ENCODE measurements at places on chromosomes 1 and 21.

DNA sequence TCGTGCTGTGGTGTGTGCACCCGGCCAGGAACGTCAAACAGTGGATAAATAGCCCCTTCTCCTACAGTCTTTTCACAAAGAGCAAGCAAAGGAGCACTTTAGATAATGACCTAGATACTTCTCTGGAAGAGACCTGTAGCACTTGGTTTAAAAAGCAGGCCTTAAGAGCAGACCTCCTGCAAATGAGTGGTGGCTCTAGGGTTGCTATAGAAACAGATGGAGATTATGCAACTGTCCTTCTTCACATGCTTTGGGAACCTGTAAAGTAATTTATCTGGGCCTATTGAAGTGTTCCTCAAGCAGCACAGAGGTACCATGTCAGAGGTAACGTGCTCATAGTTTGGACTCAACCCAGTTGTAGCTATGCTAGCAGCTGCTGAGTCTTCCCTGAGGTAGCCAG is 208.2 kb upstream of the KIAA0040 start:
- DNase-seq, result no peak

- no peak for DNase-seq
Observed at GRCh38 chr1:33393524-33393923, 37.4 kb downstream of the PHC2 start.

DNA sequence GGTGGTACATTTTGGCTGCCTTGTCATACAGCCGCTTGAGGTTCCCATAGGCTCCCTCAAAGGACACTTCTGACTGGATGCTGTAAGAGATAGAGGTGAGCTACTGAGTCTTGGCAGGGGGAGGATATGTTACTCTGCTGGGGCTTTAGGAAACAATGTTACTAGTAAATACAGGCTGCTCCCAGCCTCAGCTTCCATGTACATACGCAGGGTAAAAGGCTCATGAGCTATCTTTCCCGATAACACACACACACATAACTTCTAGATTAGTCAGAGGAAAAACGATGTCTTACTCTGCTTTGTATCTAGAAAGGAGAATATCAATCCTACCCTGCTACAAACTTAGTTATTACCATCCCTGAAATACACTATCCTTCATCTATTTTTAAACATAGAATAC is 14.3 kb downstream of the SMG5 start:
- DNase-seq, result no peak

DNA sequence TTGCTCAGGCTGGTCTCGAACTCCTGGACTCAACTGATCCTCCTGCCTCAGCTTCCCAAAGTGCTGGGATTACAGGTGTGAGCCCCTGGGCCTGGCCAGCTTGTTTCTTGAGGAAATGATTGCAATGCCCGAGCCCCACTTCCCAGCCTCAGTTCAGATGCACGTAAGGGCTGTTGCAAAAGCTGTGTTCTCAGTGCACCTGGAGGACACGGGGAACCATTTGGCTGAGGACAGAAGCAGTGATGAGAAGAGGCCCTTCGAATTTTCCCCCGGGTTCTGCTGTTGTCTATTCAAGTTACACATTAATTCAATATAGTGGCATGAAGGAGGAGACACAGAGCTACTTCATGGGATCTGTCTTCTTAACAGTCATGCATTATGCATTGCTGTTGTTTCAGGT is 78.8 kb upstream of the WDR26 start:
- DNase-seq, result no peak

DNA sequence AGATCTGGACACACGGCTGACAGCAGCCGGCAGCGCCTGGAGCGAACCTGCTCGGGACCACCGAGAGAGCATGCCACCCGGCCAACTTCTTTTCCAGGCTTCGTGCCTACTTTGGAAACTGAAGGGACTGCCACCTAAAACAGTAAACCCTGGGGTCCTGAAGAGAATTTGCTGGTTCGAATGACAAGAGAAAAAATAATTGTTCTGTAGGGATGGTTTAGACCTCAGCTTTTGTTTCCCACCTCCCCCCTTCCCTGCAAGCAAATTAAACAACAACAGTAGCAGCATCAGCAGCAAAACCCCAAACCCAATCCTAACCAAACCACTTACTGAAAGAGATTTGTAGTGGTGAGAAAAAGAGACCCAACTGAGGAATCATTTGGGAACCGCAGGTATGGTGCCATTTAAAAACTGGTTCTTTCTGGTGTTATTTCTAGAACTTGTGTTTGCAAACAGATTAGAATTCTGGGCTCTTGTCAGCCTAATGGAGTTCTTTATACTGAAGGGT is 105.6 kb downstream of the LEPR start:
- DNase-seq, result peak; percentile 7

DNA sequence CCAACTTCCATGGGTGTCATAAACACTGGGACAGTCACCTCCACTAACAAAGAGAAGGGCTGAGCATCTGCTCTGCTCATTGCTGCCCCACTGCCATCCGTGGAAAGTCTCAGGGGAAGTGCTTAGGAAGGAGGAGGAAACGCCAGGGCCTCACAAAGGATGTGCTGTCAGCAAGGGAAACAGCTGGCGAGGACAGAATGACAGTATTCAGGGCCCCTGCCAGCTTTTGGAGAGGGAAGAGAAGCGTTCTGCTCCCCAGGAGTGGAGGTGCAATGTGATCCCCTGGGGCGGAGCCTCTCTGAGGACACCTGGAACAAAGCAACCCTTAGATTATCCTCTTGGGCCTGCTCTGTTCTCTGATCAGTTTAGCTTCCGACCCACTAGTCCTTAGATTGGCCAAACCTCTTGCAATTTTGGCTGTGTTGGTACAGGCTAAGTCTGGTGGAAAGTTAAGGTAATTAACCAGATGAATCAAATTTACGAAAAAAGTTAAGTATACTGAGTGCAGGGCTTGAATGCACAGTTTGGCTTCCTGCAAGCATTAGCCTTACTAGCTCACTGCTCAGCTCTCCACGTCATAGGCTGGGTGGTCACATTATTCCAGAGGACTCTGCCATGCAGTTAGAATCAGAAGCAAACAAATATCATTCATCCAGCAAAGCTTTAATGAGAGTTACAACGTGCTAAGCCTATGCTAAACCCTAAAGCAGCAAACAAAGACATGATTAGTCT is 170.2 kb upstream of the NFIA start:
- peak; percentile 81 for DNase-seq

- DNase-seq, result no peak
Observed at GRCh38 chr21:45405819-45406762, 1.1 kb downstream of the COL18A1 start.

GRCh38 chr1:27568300-27569087 is 35.5 kb downstream of the AHDC1 start:
- DNase-seq, result peak; percentile 99

GRCh38 chr1:199272139-199272544 is 633.3 kb downstream of the PTPRC start:
- DNase-seq, result no peak

DNA sequence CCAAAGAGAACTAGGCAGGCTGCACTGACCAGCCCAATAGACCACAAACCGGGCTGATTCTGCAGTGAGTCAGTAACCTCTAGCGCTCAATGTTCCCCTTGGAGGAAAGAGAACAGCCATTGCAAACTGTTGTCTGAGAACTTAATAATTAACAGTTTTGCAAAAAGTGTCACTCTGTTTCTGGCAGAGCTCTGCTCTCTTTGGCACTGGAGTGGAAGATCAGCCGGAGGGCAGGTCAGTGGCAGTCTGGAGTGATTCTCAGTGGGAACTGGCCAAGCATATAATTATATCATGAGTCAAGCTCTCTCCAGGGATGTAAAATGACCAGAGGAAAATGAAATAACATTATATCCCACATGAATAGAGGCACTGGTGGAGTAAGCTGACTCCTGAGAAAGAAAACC is 238.3 kb downstream of the HLX start:
- no peak for DNase-seq

DNA sequence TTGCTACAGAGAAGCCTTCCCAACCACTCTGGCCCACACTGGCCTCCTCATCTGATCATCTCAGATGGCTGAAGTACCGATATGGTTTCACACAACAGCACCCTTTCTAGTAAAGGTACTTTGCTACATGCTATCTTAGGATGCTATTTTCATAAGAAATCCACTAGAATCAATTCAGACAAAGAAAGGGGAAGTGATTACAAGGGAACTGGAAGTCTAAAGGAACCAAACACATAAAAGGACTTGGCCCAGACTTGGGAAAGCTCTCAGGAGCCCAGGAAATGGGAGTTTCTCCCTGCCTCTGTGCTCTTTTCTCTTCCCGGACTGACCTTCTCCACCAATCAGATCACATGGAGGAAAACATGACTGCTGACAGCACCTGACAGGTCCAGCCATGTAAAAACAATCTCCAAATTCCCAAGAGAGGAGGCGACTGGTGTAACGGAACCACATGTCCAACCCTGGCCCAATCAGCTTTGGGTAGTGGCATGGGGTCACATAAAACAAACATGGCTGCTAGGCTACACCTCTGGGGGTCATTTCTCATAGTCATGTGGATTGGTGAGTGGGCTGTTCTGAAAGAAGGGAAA is 12.7 kb upstream of the FOXE3 start:
- DNase-seq, result no peak

GRCh38 chr1:106266786-106267185 is 789.7 kb upstream of the PRMT6 start:
- DNase-seq, result no peak

- DNase-seq, result no peak
Observed at GRCh38 chr21:26374817-26375216, 198.3 kb downstream of the CYYR1 start.

GRCh38 chr1:28290851-28291250 is 31.5 kb downstream of the SESN2 start:
- DNase-seq, result peak; percentile 15

DNA sequence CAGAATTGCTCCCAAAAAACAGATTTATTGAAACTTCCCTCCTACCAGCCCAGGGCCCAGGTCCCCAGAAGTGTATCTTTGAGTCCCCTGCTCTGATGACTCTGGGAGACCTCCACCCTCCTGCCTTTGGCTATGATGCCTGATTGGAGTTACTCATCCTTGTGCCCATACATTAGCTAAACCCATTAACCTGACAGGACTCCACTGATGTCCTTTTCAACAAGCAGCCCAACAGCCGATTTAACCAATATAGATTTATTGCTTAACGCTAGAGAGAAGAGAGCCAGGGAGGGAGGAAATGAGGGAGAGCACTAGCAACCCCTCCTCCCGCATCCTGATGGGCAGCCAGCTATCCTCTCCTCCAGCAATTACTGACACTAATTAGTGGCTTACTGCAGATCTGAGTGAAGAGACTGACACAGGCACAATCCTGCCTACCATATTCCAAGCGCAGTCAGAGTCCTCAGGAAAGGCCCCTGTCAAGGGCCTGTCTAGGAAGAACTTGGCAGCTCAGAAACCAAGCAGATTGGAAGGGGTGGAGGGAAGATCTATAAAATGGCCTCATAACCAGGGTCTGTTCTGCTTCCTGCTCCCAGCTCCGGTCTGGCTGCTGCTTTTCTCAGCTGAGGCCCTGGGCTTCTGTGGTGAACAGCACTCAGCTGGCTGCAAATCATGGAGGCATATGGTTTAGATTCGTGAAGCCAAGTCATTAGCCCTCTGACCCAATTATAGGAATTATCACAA is 484.5 kb upstream of the DAB1 start:
- DNase-seq, result peak; percentile 96

DNA sequence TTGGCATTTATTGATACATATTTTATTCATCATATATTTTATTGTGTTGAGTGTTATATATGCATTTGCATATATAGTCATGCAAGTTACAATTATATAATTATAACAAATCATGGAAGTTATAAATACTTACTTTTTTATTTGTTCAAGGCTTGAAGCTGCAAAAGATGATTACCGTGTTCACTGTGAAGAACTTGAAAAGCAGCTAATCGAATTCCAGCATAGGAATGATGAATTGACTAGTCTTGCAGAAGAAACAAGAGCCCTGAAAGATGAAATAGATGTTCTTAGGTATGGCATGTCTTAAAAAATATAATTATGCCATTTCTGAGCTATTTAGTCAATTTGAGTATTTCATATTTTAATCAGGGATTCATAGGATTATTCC is 32.1 kb downstream of the HOOK1 start:
- DNase-seq, result no peak

DNA sequence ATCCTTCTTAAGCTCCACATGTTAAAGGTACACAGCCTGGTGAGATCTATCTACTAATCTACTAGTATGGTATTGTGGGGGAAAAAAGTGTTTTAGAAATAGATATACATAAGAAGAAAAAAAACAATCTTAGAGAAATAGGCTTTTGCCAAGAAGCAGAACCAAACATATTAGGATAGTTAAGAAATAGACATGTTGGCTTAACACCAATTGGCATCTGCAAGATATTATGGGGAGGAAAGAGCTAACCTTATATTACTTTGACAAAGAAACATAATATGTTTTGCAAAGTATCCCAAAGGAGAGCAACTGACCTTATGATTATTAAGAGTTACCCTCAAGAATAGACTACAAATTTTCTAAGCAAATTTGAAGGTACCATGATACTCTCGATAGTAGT is 202.9 kb downstream of the BRINP3 start:
- no peak for DNase-seq

DNA sequence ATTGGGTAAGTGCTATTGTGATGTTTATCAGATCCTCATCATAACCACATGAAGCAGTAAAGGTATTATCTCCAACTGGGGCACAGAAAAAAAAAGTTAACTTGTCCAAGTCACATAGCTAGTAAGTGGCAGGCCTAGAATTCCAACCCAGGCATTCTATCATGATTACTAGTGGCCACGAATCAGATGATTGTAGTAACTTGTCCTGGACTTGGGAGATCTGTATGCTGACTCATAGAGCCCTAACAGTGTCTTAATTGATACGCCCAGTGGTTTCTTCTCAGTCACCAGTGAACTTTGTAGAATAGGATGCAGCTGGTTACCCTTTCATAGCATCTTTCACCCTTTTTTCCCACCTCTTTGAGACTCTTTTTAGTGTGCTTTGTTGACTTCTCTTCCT is 91.1 kb upstream of the UBE2U start:
- no peak for DNase-seq

- DNase-seq, result peak; percentile 20
Observed at GRCh38 chr1:22331618-22332423, 119.8 kb upstream of the ZBTB40 start.

GRCh38 chr1:48069662-48070395 is 72.6 kb upstream of the TRABD2B start:
- no peak for DNase-seq

DNA sequence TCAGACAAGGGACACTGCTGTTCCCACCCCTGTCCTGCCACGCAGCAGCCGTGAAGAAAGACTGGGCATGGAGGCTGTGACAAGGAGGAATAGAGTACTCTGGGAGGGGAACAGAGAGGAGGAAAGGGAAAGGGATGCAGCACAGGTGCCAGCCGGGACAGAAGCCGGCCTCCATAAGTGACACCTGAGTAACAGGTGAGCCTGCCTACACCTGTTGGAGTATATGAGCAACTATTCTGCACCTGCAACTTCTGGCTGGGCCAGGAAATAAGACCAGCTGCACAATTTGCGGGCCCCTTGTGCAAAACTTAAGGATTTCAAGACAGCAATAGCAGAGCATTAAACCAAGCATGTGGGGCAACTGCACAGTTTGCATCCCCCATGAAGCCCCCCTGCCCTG is 72.5 kb upstream of the GOLT1A start:
- DNase-seq, result no peak

DNA sequence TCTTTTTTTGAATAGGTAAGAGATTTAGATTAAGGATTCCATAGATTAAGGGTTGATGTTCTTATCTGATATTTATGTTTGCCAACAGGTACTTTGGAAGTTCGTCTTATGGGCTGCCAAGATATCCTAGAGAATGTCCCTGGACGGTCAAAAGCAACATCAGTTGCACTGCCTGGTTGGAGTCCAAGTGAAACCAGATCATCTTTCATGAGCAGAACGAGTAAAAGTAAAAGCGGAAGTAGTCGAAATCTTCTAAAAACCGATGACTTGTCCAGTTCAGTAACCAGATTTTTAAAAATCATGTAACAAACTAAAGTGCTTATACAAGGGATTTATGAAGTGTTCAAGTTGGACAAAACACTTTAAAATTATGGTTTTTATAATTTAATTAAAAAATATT is 100.5 kb downstream of the PKN2 start:
- no peak for DNase-seq
